ENCODE measurements at places on chromosomes 2 and 18.

DNA sequence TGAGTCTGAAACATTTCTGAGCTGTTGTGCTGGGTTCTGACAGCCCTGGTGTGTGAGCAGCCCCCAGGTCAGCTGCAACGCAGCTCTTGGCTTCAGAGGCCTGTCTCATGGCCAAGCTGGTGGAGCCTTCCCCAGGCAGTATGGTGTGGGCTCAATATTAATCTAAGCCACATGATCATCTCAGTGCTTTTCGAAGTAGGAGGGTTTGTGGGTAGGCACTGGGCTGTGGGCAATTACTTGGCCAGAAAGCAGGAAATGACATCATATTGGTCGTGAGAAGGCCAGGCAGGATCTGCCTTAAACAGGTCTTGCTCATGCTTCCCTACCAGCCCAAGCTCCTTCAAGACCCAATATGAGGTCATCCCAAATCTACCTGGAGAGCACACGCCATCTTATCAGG is 26.9 kb downstream of the LOXHD1 start:
- DNase-seq: no peak

GRCh38 chr2:149058936-149059335 is 20.4 kb downstream of the LYPD6B start:
- no peak for DNase-seq

DNA sequence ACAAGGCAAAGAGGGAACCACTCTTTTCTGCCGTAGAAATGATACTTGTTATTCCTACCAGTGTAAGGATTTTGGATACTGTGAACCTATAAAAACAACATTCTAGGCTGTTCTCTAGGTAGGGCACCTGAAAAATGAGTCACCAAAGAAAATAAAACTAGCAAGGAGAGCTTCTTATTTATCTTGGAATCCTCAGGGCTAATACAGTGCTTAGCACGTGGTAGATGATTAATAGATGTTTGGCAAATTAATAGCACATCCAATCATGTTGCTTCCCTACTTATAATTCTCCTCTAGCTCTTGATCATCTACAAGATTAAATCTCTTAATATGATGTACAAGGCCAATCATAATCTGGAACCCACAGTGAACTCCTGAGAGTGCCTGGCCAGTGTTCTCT is 73.1 kb downstream of the AAK1 start:
- no peak for DNase-seq

DNA sequence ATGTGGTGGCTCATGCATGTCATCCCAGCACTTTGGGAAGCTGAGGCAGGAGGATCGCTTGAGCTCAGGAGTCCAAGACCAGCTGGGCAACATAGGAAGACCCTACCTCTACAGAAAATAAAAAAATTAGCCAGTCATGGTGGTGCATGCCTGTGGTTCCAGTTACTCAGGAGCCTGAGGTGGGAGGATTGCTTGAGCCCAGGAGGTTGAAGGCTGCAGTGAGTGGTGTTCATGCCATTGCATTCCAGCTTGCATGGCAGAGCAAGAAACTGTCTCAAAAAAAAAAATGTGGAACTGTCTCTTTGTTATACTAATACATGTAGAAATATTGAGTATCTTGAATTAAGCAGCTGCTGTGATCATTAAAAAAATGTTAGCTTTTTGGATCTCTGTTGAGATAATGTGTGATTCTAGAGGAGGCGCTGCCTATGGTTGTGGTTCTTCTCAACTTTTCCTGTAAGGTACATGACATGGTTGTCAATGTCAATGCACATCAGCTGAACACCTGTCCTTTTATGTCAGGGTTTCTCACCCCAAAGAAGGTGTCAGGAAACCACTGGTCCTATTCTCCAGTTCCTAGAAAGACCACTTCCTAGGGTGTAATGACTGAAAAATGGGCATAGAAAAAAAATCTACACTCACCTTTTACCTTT is 34.7 kb upstream of the IL1RL1 start:
- no peak for DNase-seq

GRCh38 chr2:29657674-29658073 is 263.7 kb downstream of the ALK start:
- DNase-seq: no peak

DNA sequence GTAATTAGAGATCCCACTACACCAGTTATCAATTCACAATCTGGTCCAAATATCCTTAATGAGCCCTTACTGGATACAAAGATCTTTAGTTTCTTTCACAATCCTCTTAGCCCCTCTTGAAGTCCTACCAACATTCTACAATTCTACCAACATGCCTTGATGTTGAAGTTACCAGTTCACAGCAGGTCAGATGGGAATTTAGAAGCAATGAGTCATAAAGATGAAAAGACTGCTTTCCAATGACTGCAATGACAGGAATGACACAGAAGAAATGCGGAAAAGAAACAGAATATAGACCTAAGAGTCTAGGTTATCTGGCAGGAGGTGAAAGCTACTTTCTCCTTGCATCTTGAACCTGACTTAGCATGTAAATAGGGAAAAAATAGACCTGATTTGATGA is 24.5 kb downstream of the RTTN start:
- no peak for DNase-seq

DNA sequence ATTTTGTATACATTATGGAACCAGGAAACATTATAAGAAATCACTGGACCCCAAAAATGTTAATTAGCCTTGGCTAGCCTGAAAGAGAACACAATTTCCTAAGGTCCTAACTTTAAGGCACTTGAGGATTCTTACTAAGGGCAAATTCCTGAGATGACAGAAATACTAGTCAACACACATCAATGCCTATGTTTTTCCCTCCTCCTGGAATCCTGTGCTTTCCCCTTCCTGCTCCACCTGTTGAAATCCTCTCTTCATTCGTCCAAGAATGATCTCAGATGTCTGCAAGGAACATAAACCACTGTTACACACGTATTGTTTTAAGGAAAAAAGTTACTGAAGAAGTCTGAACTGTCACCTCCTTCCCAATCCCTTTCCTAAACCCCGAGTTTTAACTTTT is 21.2 kb upstream of the DARS1 start:
- DNase-seq: no peak

DNA sequence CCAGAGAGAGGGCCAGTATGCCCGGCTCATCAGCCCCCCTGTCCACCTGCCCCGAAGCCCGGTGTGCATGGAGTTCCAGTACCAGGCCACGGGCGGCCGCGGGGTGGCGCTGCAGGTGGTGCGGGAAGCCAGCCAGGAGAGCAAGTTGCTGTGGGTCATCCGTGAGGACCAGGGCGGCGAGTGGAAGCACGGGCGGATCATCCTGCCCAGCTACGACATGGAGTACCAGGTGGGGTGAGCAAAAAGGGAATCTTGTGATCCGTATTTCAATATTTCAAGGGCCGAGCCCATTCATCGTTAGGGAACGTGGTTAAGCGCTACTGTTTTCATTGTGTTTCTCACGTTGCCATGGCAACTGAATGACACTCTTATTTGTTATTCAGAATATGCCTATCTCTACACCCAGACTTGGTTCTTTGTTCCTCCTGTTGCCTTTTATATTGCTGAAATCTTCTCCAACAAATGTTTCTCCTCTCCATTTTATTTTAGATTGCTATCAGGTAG is 81.5 kb downstream of the NRP2 start:
- no peak for DNase-seq

DNA sequence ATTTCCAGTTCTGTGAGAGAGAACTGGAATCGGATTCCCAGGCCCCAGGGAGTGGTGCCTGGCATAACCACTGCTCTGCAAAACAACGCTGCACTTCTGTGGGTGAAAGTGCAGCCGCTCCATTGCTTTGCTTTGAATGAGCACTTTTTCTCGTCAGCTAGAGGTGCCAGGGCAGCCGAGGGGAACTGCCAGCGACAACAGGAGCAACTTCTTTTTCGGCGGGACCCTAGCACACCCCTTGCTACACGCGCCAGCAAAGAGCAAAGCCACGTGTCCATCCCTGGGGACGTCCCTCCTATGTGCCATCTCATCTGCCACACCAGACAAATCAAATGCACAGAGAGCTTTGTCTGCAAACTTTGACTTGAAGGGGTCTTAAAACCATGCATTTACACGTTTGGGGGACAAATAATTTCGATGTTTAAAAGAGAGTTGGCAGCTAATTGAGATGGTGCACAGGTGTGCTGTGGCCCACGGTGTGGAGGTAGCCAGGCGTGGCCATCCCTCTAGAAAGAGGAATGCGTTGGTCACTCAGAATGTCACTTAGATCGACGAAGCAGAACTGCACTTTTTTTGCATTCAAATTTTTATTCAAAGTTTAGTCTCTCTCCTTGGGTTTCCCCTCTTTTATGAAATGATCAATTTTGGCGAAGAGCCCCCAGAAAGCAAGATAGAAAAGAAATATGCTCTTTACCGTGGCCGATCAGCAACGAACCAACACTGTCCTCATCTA is 151.8 kb downstream of the MBP start:
- no peak for DNase-seq

GRCh38 chr2:128643221-128644065 is 324.8 kb upstream of the HS6ST1 start:
- no peak for DNase-seq

GRCh38 chr2:112006076-112006410 is 49.0 kb upstream of the TMEM87B start:
- DNase-seq: no peak

- DNase-seq: no peak
These were observed 53.9 kb downstream of the REEP1 start for GRCh38 chr2:86283411-86284030.

DNA sequence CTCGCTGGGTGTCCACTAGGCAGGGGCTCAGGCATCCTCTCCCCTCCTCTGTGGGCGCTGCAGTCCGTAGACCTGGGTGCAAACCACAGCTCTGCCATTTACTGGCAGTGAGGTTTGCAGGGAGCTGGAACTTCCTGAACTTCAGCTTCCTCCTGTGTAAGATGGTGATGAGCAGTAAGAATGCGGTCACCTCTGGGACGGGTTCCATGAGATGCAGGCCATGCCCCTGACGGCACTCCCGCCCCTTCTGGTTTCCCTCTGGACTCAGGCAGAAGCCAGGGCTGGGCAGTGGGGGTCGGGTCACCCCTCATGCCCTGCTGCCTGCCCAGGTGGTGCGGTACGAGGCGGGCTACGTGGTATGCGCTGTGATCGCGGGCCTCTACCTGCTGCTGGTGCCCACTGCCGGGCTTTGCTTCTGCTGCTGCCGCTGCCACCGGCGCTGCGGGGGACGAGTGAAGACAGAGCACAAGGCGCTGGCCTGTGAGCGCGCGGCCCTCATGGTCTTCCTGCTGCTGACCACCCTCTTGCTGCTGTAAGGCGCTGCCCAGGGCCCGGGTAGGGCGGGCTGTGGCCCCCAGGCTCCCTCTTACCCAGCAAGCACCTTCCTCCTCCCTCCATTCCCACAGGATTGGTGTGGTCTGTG is 1.5 kb downstream of the PROM2 start:
- DNase-seq: no peak

DNA sequence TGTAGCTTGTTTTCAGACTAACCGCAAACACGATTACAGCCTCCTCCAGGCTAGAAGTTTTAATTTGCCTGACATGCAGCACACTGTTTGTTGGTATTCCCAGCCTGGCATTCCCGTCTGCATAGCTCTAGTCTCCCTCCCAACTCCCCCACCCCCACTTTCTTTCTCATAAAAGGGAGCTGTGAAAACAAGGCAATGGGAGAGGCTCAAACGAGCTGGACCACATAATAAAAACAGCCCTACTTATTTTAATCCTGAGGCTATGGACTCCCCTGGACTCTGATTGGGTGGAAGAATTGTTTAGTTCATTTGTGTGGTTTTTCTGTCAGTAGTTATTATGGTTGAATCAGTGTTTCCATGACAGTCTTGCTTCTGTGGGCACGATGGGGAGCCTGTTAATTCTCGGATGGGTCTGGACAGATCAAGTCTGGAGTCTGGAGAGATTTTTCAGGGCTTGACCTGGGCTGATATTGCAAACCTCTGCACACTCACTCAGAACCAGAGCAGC is 1.2 kb downstream of the STON1 start:
- DNase-seq: peak; percentile 89

- DNase-seq: no peak
These were observed 131.4 kb upstream of the HAAO start for GRCh38 chr2:42923580-42924417.

DNA sequence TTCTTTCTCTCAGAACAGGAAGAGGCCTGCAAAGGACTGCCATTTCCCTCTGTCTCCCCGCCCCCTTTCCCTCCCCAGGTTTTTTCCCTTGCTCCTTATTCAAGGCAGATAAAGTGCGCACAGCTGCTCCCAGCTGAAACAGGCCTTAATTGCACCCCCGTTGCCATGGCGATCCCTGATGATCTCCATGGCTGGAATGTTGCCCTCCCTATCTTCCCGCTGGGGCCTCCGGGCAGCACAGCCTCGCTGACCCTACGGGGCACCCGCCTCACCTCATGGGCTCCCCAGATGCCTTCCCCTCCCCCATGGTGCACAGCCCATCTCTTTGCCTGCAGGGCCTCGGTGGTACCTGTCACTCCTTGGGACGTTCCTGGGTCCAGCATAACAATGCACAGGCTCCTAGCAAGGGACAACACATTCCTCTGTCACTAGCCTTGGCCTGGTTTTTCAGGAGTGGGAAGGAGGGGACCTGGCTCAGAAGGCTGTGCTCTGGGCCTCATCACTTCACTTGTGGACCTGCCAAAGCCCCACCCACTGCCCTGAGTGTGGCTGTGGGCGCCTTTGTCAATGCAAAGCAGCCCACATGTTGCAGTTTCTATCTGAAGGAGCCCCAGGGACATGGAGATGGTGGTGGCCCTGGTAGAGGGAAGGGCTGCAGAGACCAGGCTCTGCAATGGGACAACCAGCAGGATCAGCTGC is 115.0 kb downstream of the CELF4 start:
- no peak for DNase-seq

GRCh38 chr2:219059725-219060682 is 717 bp downstream of the IHH start:
- no peak for DNase-seq

GRCh38 chr2:165575044-165575615 is 105.6 kb downstream of the CSRNP3 start:
- DNase-seq: peak; percentile 56

DNA sequence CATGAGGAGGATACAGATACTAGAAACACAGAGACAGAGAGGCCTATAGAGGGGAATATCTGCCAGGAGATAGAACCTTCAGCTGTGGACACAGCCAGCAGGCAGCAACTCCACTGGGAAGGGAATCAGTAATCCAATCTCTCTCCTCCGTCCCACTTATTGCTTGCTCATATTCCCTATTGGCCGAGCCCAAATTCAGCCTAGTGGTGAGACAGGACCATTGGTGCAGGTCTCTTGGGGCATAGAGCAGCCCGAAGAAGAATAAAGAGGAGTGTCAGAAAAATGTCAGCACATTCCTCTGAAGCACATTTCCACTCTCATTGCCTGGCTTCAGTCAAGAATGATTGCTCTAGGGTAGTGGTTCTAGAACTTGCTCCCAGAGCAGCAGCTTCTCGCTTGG is 1091.5 kb upstream of the GYPC start:
- no peak for DNase-seq
